ENCODE measurements at places on chromosomes 12 and 14. TPM values are rescaled to one million over a fixed set of nuclear protein-coding genes. Genes with fewer than 3 reads are reported as not detected.

GRCh38 chr12:6288235-6288634, 22.2 kb upstream of the PLEKHG6 start:
- no peak for DNase-seq

GRCh38 chr14:53532853-53533252, 379.7 kb upstream of the DDHD1 start:
- DNase-seq: no peak

- DNase-seq: no peak
Observed at GRCh38 chr12:55226523-55226922, 5.7 kb downstream of the OR10A7 start.

DNA sequence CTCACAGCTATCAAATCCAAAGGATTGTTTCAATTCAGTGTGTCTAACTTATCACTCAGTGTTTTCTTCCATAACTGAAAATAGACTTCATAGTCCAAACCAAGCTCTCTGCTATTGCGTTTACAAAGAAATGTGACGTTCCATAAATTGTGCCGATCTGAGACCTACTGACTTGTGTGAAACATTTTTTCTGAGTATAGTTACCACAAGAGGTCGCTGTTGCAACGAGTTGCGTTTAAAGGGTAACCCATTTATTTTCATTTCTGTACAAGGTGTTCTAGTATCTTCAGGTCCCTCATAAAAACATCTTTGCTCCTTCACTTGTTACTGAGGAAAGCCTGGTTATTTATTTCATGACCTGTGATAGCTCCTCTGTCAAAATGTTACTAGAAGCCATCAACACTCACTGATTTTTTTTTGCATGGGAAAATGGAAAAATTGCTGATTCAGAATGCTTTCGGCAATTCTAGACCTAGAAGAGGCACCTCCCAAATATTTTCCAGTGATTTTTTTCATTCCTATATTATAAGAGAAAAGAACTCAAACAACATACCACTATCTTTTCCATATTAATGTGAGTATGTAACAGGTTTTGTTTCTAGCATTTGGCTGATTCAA, 60.9 kb upstream of the OR4E1 start:
- DNase-seq: no peak

GRCh38 chr14:36493761-36494160, 26.3 kb downstream of the NKX2-1 start:
- no peak for DNase-seq

DNA sequence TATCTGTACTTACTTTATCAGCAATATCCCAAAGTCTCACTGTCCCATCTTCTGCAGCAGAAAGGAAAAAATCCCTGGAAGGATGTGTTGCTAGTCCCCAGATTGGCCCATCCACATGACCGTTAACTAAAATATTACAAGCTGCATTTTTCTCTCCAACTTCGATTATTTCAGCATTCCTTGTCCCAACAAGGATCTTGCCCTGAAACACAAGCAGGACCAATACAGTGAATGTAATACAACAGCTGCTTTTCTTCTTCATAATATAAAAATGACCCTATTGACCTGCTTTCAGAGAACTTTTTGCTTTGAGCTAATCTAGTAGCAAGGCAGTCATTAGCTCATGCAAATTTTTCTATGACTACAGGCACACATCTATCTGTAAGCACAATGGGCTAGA, 58.3 kb downstream of the ZC3H14 start:
- peak; percentile 37 for DNase-seq

DNA sequence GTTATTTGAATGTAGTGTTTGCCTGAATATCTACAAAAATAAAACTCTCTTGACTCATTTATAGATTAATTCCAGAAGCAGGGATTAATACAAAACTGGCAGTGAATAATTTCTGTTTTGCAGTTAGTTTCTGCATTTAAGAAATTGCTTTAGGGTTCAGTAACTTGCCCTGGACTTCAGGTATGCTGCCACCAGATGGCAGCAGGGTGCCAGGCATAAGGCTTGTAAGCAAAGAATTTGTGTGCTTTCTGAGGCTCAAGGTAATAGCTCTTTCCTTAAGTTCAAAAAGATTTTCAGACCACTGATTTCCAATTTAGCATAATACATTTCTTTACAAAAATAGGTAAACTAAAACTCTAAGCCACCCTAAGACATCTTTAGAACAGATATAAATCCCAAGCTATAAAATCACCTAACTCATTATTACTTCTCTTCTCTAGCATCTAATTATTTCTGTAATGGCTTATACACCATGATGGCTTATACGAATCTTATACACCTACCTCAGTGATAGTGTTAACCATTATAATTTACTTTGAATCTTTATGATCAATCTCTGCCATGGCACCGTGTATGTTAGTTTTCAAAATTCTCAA, 398.3 kb downstream of the APAF1 start:
- DNase-seq: no peak

DNA sequence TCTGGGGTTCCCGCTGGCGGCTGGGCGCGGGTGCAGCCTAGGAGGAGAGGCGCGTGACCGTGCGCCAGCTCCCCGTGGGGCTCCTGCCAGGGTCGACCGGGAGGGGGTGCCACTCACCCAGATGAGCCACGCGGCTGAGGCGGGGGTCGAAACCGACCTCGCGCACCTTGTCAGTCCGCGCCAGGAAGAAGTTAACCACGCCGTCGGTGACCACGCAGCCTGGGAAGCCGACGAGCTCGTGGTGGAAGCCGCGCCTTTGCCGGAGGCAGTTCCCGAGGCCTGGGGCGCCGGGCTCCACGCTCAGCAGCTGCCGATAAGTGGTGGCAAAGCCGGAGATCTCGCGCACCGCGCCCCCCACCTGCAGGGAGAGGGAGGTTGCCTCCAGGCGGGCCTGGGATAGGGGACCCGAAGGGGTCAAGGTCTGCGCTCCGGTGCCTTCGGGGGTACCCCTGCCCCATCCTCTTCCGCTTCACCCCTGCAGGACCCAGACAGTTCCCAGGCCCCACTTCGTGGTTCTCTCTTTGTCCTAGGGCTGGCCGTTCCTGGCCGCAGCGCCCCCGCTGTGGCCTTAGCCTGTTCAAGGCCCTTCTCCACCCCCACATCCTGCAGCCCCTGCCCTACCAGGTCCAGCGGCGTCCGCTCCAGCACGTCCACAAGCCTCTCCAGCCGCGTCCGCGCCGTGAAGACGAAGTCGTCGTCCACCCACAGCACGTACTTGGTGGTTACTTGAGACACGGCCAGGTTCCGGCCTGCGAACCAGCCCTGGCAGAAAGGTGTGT, 5.3 kb downstream of the B4GALNT1 start:
- no peak for DNase-seq

- no peak for DNase-seq
Observed at GRCh38 chr14:105363847-105364708, 34.3 kb upstream of the TEX22 start.

GRCh38 chr12:100401660-100402059, 44.8 kb downstream of the SLC17A8 start:
- DNase-seq: no peak

DNA sequence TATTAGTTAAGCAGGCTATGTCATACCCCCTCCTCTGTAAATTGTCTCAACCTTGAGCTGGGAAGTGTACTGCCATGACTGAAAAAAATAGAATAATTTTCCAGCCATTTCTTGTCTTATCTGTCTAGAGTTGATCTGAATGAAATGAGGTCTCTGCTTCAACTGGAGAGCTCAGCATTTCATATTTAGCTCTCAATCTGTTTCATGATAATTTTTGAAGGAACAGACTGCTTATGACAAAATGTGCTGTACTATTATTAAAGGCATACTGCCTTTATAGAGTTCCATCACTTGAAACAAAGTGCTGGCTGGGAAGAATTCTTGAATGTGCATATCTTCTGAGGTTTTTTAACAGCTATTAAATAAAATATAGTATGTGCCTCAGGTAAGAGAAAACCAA, 19.1 kb downstream of the PTPRO start:
- no peak for DNase-seq

The GLS2 gene
- polyA plus RNA-seq: 1.7 TPM

The FGD4 gene
- polyA plus RNA-seq: 17.9 TPM
